Lower leg skin (tissue), 4 donors: ENCODE measurements at places on chromosomes 4 and X. TPM values are rescaled to one million over a fixed set of nuclear protein-coding genes. Genes with fewer than 3 reads are reported as not detected.

PPP4R3C gene
- total RNA-seq: not detected

EPGN gene
- 4.0 TPM for total RNA-seq

RBMXL3 gene
- total RNA-seq: not detected

RBPJ gene
- 44.4 TPM for total RNA-seq

NDST3 gene
- not detected for total RNA-seq

DNA sequence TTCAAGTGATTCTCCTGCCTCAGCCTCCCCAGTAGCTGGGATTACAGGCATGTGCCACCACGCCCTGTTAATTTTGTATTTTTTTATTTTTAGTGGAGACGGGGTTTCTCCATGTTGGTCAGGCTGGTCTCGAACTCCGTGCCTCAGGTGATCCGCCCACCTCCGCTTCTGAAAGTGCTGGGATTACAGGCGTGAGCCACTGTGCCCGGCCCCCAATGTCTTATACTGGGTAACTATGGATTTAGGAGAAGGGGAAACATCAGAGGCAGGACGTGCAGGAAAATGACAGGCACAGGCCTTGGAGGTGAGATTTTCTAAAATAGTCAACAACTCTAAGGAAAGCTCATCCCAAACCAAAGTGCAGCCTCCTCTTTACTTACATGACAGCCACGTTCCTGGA is 11.1 kb upstream of the TSPYL2 start:
- peak; percentile 82 for DNase-seq

- DNase-seq: no peak
These were observed 92.1 kb upstream of the RAB40AL start for GRCh38 chrX:102845020-102845419.

GRCh38 chr4:87559090-87559837 is 30.1 kb upstream of the SPARCL1 start:
- DNase-seq: no peak

DNA sequence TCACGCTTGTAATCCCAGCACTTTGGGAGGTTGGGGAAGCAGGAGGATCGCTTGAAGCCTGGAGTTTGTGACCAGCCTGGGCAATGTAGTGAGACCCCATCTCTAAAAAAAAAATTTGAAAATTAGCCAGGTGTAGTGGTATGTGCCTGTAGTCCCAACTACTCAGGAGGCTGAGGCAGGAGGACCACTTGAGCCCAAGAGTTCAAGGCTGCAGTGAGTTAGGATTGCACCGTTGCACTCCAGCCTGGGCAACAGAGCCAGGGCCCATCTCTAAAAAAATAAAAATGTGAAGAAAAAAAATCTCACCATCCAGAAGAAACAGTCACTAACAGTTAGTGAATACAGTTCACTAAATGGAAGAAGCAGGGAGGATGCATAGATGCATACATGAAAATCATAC is 34.8 kb downstream of the TMEM271 start:
- no peak for DNase-seq

- DNase-seq: no peak
These were observed at the start of gene MAGEC2 for GRCh38 chrX:142204522-142205433. TSS of gene MAGEC2 (minus strand) at chrX:142205290. CDS start at chrX:142203987, 1,303 bp downstream.

DNA sequence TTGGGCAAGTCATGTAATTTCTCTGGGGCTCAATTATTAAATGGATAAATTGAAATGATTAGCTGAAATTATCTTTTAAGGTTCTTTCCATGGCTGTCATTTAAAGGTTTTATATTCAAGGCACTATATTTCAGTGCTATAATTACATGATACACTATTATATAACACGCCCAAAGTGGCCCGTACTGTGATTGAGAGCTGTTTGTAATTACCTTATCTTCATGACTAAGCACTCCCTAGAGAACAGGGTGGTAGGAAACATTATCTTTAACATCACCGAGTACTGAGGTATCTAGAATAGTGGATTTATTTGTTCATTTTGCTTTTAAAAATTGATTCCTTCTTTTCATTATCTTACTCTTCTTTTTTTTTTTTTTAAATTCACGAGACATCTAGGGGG is 79.0 kb downstream of the DIAPH2 start:
- no peak for DNase-seq
